GM23338 (cell line): ENCODE measurements at places on chromosomes 4 and X. TPM values are rescaled to one million over a fixed set of nuclear protein-coding genes. Genes with fewer than 3 reads are reported as not detected.

AKAP4 gene
- total RNA-seq, result not detected in 2 replicates

PRR32 gene
- not detected in 2 replicates for total RNA-seq

- DNase-seq, result no peak
These were observed 368.1 kb upstream of the MAD2L1 start for GRCh38 chr4:120434756-120435155.

- no peak for DNase-seq
These were observed 54.7 kb downstream of the OTC start for GRCh38 chrX:38407126-38407525.

DNA sequence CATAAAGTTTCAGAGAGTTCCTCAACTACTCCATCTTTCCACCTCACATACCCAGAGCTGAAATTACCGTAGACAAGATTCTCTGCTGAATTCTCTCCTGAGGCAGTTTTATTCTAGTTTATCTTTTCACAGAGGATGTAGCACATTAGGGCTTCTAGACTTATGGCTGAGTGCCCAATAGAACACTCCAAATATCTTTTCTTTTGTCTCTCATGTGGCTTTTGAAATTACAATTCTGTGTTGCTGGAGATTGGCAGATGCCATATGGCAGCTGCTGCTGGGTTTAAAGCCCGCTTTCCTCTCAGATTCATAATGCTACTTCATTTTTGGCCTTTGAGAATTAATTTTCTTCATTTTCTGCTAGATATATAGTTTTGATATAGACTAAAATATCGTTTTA lies 107.6 kb upstream of the BANK1 start:
- no peak for DNase-seq

DNA sequence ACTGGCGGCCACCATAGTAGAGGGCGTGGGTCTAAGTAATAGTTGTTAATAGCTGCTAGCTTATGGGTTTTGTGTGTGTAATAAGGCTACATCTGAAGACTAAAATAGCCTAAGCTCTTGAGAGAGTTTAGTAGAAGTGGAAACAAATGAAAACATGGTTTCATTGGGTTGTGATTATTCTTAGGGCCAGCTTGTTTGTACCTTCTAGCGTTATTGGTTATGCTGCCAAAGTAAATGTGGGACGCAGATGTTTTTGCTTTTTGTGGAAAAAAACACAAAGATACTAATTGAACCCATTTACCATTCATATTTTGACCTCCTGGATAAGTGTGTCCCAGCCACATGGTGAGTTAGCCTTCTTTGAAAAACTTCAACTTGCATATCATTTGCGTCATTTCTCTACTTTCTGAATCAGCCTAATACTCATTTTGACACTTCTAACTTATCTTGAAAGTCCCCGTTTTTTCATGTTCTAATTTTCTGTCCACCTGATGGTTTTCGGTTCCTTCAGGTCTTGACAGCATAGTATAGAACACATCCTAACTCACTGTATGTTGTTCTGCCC lies 305.3 kb downstream of the FRMPD4 start:
- no peak for DNase-seq
